GM12878 (cell line): ENCODE measurements at places on chromosomes 4 and X.

DNA sequence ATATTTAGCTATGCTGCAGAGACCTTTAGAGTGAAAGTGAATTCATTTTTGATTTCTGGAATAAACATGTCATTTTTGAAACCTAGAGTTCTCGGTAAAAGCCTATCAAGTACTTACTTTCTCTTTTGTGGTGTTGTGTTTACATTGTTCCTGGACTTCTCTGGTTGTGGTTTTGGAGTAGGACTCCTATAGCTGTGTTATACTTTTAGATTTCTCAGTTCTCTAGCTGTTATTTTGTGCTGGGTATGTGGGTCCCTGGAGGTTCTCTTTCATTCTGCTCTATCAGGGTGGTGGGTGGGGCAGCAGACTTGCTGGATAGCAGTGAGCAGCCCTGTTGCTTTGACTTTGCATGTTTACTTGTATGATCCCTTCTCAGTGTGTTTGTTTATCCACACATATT, 25.6 kb upstream of the MSMO1 start:
- H3K27ac ChIP-seq: peak overlapping the region; percentile 31; the same call in 1 of the 2 replicates
- 0 out of 2 replicates have a peak, but pooled peaks cover 4% of the 10 kb centered on the region for H3K4me1 ChIP-seq
- no peak for DNase-seq
- no peaks in the 10 kb centered on the region for H3K27me3 ChIP-seq
- H3K4me3 ChIP-seq: peak overlapping the region; percentile 39; the same call in 1 of the 2 replicates

DNA sequence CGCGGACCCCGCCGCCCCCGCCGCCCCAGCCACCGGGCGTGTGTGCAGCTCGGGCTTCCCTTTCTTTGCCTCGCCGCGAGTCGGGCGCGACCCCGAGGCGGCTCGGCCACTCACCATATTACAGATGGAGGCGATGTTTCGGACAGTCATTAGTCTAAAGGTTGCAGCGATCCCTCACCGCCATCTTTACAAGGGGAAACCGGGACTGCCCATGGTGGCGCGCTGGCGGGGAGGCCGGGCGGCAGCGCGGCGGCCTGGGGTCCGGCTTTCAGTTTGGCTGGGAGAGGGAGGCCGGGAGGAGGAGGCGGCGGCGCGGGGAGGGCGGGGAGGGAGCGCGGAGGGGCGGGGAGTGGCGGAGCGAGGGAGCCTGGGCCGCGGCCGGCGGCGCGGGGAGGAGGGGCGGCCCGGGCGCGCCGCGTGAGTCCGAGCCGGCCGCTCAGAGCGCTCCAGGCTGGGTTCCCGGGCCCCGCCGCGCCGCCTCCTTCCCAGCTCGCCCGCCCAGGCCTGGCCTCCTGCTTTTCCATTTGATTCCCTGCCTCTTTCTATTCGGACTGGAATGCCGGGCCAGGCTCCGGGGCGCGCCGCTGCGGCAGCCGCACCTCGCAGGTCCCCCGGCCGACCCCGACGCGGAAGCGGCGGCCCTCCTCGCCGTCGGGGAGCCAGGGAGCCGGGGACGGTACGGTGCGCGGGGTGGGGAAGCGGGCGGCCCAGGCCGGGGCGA, at the start of gene USP46:
TSS of gene USP46 (minus strand) at position 301 of the 721 bp plus-strand sequence. CDS start at position 150, 151 bp downstream.
- H3K27ac ChIP-seq: peak within 1 kb of the TSS; percentile 81
- DNase-seq: no peak
- peak within 1 kb of the TSS; percentile 87 for H3K4me3 ChIP-seq
- peaks cover 6% of the 10 kb centered on the region; the same call in 1 of the 2 replicates for H3K4me1 ChIP-seq
- no peaks in the 10 kb centered on the region; the same call in 1 of the 2 replicates for H3K36me3 ChIP-seq
- H3K27me3 ChIP-seq: no peaks in the 10 kb centered on the region

GRCh38 chr4:91746551-91746950, 557.2 kb upstream of the GRID2 start:
- H3K27ac ChIP-seq: no peak overlapping the region
- no peak overlapping the region for H3K4me3 ChIP-seq
- DNase-seq: no peak

DNA sequence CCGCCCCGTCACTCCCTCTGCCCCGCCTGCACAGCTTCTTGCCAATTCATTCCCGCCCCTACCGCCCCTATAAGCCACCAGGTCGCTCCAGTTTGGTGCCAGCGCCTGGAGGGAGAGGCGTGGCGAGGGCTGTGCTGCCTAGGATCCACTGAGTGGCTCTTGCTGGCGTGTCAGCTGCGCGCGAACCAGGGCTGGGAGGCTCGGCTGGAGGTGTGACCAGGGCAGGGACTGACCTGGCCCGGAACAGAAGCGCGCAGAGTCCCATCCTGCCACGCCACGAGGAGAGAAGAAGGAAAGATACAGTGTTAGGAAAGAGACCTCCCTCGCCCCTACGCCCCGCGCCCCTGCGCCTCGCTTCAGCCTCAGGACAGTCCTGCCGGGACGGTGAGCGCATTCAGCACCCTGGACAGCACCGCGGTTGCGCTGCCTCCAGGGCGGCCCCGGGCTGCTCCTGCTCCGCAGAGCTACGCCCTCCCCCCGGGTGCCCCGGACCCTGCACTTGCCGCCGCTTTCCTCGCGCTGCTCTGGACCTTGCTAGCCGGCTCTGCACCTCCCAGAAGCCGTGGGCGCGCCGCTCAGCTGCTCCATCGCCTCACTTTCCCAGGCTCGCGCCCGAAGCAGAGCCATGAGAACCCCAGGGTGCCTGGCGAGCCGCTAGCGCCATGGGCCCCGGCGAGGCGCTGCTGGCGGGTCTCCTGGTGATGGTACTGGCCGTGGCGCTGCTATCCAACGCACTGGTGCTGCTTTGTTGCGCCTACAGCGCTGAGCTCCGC, at the start of gene GPR78:
TSS of gene GPR78 (plus strand) at position 72 of the 773 bp plus-strand sequence. CDS start at position 663, 591 bp downstream.
- DNase-seq: no peak
- no peaks in the 10 kb centered on the region for H3K4me1 ChIP-seq
- no peaks in the 10 kb centered on the region for H3K36me3 ChIP-seq
- H3K27ac ChIP-seq: no peak within 1 kb of the TSS
- H3K27me3 ChIP-seq: no peaks in the 10 kb centered on the region

DNA sequence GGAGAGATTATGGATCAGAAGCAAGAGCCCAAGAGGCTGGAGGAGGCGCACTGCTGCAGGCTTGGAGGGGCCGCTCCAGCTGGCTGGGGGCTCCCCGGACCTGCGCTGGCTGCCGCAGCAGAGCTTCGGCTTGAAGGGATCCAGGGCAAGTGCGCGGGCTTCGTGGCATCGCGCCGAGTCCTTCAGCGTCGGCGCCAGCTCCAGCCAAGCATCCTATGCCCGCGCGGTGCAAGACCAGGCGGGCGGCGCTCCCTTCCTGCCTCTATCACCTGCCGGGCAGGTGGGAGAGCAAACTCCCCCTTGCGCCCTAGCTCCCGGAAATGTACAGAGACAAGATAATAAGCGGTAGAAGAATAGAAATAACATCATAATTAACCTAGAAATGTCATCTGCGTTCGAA, 10.5 kb upstream of the UCP1 start:
- H3K4me3 ChIP-seq: no peak overlapping the region
- DNase-seq: no peak
- no peak overlapping the region for H3K27ac ChIP-seq
- no peaks in the 10 kb centered on the region for H3K36me3 ChIP-seq

GRCh38 chr4:118972167-118972566, 83.5 kb downstream of the SYNPO2 start:
- no peak overlapping the region for H3K4me3 ChIP-seq
- no peak for DNase-seq
- H3K4me1 ChIP-seq: peaks cover 15% of the 10 kb centered on the region
- H3K27me3 ChIP-seq: no peaks in the 10 kb centered on the region
- H3K36me3 ChIP-seq: no peaks in the 10 kb centered on the region
- H3K27ac ChIP-seq: no peak overlapping the region

DNA sequence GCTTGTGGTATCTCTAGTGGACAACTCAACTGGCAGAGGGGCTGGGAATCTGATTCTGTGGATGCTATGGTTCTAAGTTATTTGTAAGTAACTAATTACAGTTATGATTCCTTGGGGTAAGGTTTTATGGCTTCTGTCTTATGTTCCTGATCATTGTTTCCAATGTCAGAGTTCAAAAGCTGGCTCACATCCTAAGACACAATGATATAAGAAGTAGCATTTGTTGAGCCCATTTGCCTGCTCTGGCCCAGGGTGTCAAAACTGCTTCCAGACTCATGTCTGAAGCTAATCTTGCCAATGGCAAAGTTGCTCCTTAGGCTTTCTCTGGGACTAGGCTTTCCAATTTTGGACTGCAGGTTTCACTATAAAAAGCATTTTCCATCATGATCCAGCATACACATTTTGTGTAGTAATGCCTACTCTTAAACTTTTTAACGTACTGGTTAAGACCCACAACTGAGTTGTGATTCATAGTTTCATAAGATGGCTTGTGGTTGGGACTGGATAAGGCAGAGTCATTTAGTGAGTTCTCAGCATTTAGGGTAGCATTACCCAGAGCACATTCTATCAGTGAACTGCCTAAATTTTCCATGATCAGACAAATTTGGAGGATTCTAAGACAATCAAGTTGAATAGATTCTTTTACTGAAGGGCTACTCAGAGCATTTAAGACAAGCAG, 50.0 kb downstream of the CCNI start:
- peaks cover 51% of the 10 kb centered on the region for H3K36me3 ChIP-seq
- H3K27ac ChIP-seq: no peak overlapping the region
- peak; percentile 7 for DNase-seq
- H3K4me1 ChIP-seq: peaks cover 6% of the 10 kb centered on the region

- H3K4me3 ChIP-seq: no peak overlapping the region
- no peaks in the 10 kb centered on the region for H3K4me1 ChIP-seq
- H3K27ac ChIP-seq: no peak overlapping the region
- H3K36me3 ChIP-seq: no peaks in the 10 kb centered on the region
- H3K27me3 ChIP-seq: no peaks in the 10 kb centered on the region
Measured at GRCh38 chr4:43275779-43276178, 383.3 kb downstream of the GRXCR1 start.

- DNase-seq: no peak
- H3K36me3 ChIP-seq: no peaks in the 10 kb centered on the region
- H3K4me1 ChIP-seq: no peaks in the 10 kb centered on the region
- no peak overlapping the region for H3K4me3 ChIP-seq
Measured at GRCh38 chrX:17939724-17940123, 78.6 kb upstream of the RAI2 start.

DNA sequence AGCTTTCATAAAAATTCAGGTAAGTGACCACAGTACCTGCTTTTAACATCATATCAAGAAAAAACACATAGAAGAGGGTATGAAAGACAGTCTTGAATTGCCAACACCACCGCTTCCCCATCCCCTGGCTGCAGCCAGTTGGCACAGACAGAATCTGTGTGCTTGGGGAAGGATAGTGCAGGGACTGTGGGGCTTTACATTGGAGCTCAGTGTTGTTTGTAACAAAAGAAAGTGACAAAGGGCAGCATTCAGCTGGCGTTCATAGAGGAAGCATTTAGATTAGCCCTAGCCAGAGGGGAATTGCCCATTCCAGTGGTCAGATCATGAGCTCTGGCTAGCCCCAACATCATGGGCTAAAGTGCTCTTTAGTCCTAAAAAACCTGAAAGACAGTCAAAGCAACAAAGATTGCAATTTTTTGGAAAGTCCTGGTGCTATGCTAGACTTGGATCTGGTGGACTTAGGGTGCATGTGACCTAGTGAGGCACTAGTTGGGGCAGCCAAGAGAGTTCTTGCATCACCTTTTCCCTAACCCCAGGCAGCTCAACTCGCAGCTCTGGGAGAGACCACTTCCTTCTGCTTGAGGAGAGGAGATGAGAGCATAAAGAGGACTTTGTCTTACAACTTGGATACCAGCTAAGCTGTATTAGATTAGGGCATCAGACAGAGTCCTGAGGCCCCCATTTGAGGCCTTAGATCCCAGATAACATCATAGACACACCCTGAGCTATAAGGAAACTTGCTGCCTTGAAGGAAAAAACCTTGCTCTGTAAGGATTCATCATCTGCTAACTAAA, 1602.4 kb upstream of the ADGRL3 start:
- H3K36me3 ChIP-seq: no peaks in the 10 kb centered on the region
- H3K4me1 ChIP-seq: no peaks in the 10 kb centered on the region
- H3K27ac ChIP-seq: no peak overlapping the region
- H3K27me3 ChIP-seq: no peaks in the 10 kb centered on the region
- no peak overlapping the region for H3K4me3 ChIP-seq
- DNase-seq: no peak

DNA sequence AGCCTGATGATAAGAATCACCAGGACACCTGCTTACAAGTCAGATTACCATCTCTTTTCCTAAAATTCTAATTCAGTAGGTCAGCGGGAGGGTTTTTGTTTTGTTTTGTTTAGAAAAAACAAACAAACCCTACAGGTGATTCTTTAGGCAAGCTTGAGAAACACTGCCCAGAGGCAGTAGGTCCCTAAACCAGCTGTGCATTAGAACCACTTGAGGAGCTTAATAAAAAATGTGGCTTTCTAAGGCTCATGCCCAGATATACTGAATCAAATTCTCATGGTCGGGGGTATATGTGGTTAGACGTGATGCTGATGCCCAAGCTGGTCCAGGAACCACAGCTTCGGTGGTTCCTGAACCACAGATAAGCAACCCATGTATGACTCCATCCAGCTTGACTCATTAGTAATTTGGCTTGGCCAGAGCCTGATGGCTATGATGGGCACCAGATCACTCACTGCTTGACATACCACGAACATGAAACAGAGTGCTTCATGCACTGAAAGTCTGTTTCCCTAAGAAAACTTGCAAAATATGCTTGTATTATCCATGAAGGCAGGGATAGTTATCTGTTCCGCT, 338.1 kb upstream of the F9 start:
- no peaks in the 10 kb centered on the region for H3K4me1 ChIP-seq
- no peaks in the 10 kb centered on the region for H3K36me3 ChIP-seq
- no peak overlapping the region for H3K27ac ChIP-seq
- H3K27me3 ChIP-seq: no peaks in the 10 kb centered on the region; the same call in 1 of the 2 replicates
- DNase-seq: no peak
- H3K4me3 ChIP-seq: no peak overlapping the region

DNA sequence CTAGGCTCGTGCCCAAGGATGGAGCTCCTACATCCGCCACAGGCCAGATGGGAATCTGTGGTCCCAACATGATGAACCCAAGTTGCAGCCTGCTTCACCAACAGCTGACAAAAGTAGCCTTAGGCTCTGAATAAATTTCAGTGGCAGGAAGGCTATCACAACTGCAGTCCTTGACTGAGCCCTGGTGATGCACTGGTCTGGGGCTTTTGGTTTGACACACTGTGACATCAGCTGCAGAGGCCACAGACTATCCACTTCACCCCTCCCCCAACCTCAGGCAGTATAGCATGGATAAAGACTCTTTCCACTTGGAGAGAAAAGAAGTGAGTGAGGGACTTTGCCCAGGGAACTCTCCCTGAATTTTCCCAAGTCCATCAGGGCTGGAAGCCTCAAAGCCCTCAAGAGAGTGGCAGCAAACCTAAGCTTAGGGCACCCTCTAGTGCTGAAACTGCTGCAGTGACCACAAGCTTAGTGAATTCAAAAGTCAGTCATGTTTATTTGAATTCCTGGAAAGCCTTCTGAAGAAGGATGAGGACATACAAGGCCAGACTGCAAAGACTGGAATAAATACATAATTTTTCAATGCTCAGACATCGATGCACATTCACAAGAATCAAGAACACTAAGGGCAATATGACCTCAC, 135.0 kb upstream of the TENT5D start:
- no peaks in the 10 kb centered on the region for H3K27me3 ChIP-seq
- no peak overlapping the region for H3K27ac ChIP-seq
- no peak for DNase-seq
- no peaks in the 10 kb centered on the region for H3K36me3 ChIP-seq
- H3K4me3 ChIP-seq: no peak overlapping the region
